ENCODE measurements at places on chromosomes 1 and 21.

DNA sequence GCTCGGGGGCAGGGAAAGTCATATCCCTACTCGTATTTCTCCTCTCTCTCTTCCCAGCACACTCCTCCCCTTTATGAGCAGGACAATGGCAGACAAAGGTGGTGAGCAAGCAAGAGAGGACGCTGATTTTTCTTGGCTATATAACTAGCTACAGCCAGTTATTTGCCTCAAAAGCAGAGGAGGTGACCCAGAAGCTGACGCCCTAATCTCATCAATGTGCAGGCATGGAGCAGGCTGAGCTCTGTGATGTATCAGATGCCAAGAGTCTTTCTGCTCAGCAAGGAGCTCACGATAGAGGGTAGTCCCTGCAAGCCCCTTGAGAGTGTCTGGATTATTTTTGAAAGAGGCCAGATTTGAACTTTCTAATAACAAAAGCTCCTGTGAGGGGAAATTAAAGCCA, 75.5 kb downstream of the ASTN1 start:
- no peak for DNase-seq

- no peak for DNase-seq
These were observed 42.4 kb upstream of the C1orf198 start for GRCh38 chr1:230910755-230911117.

DNA sequence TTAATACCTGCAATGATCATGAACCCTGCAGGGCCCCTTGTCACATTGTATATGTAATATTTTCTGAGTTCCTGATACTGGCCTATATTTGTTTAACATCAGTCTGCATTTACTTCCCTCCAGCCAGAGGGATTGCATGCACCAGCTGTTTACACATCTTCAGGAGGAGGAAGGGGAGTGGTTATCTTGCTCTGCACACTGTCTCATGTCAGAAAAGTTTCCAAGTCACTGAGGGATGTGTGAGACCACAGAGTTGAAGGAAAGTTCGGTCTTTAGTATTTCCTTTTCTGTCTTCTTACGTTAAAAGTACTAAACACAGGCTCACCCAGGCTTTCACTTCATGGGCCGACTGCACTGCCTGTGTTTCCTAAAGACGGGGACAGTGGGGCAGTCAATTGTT, 574.1 kb downstream of the LMO4 start:
- no peak for DNase-seq

GRCh38 chr1:229231754-229232119, 39.2 kb upstream of the RAB4A start:
- DNase-seq, result no peak

DNA sequence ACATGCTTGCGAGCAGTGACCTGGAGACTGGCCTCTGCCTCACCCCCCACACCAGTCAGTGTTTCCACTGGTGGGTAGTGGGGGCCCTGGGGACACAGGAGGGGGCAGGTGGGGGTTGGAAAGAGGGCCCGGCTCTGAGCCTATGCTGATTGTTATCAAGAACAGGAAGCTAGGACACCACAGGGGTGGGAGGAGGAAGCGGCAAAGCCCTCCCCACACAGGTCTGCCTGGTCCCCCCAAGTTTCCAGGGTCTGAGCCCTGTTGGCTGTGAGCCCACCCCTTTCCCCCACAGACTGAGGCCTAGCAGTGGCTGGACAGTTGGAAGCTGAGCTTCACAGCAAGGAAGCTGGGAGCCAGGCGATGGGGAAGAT, 1.6 kb upstream of the PTPN7 start:
- DNase-seq, result no peak

DNA sequence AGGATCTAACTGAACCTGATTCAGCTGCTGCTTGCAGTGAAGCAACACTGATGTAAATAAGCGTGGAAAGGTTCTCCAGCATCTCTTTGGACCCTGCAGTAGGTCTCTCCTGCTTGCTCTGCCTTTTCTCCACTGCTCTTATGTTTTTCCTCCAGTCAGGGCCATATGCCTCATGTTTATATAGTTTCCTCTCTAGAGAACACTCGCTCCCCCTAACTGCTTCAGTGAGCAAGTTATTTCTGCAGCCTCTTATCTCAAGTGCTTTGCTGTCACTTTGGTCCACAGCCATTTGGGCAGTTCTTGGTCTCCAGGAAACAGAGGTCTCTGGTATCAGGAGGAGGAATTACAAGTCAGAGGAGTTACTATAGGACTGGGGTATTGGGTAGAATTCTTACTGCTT, 5.3 kb downstream of the PRUNE1 start:
- DNase-seq, result no peak

- no peak for DNase-seq
These were observed 17.4 kb upstream of the PLEKHA6 start for GRCh38 chr1:204376919-204377799.

DNA sequence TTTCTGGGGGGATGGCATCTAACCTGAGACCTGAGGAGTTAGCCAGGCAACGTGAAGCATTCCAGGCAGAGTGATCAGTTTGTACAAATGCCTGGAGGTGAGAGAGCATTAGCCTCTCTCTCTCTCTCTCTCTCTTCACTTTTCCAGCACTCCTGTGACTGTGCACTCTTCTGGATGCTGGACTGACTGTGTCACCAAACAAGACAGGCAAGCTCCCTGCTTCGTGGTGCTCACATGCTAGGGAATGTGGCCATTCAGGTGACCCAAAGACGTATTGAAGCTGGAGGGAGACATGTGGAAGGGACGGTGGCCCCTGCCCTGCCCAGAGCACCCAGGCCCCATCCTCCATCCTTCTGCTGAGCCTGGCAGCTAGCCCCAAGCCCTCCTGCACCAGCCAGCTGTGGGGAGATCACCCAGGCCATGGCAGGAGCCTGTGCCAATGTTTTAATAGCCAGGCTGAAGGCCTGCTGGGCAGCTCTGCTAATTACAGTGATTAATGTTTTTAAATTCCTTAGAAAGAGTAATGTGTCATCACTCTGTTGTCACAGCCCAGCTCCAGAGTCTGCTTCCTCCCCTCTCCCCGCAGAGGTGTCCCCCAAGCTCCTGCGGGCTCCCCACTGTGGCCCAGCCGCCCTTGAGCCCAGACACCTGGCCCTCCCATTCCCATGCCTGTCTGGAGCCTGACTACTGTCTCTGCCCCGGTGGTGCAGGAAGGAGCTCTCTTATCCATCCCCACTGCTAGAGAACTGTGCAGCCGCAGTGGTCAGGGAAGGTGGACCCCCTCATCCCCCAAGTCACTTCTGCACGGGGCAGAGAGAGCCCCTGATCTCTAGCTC, 48.9 kb downstream of the UBIAD1 start:
- DNase-seq, result no peak

GRCh38 chr21:36773117-36773516, 74.2 kb downstream of the SIM2 start:
- peak; percentile 46 for DNase-seq

DNA sequence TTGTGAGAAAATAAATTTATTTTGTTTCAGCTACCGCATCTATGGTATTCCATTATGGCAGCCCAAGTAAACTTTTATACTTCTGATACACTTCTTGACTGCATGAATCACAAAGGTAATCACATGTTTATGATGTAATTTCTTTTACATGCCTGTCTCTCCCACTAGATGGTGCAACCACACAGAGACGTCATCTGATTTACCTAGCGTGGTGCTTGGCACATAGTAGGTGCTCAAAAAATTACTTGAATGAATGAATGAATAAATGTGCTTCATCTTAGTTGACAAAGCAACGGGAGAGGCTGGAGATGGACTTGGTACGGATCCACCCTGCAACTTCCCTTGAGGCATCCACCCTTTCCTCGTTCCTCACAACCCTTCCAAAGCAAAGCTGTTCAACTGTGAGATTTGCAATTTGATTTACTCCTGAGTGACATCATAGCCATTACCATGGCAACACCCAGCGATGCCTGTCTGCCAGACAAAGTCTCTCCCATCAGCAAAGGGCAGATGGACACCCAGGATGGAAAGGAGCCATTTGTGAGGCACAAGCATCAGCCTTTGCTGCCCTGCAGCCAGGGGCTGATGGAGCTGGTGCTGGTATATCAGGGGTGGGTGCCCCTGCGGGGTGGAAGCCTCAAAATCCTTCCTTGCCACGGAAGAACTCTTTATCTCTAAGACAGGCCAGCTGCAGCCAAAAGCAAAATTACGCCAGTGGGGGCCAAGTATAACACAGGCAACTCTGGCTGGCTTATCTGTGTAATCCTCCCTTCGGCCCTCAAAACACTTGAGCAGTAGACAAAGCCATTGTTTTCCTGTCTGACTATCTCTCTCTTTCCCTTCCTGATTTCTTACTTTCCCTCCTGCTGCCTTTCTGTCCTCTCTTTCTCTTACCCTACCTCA, 18.9 kb upstream of the VWA5B1 start:
- no peak for DNase-seq

DNA sequence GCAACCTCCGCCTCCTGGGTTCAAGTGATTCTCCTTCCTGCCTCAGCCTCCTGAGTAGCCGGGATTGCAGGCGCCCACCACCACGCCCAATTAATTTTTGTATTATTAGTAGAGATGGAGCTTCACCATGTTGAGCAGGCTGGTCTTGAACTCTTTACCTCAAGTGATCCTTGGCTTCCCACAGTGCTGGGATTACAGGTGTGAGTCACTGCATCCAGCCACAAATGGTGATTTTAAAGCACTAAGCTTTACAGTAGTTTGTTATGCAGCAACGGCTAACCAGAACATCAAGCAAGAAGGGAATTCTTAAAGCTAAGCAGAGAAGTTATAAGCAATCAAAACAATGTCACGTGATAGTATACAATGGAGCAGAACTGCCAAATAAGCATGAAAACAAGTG, 65.7 kb downstream of the NVL start:
- DNase-seq, result no peak

GRCh38 chr1:116826818-116827606, 72.8 kb downstream of the CD2 start:
- DNase-seq, result peak; percentile 29

DNA sequence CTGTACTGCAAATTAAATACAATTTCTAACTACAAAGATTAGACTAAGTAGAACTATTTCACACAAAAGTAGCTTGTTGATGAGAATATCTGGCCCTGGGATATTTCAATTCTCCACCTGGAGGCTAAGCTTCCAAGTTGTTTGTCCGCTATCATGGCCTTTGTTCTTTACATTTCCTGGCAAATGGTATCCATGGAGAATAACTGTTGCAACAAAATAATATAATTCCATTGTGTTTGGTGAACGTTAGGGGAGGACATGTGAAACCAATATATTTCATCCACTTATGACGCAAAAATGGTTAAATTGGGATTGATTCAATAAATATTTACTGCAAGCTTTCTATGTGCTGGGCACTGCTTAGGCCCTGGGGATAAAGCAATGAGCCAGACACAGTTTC, 565.4 kb downstream of the PTPRC start:
- DNase-seq, result no peak

- DNase-seq, result no peak
These were observed 28.8 kb upstream of the DIPK1A start for GRCh38 chr1:92989936-92990583.

GRCh38 chr1:197740992-197741391, 34.3 kb downstream of the DENND1B start:
- DNase-seq, result no peak

DNA sequence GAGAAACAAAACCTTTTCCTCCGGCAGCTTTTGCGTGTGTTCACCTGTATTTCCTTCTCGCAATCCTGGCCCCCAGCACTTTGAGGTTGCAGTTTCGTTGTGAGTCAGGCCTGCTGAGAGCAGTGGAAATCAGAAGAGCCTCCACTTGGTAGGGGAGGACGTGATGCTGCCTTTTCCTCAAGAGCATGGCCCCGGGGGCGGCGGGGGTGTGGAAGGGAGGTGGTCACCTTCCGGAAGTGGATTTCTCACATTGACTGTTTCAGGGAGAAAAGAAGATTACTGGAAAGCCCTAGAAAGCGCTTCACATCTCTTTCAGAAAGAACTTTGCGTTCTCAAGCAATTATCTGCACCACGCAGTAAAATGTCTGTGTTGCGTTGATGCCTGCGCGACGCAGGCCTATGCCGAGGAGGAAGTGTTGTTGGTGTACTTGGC, 12.2 kb upstream of the IL10 start:
- no peak for DNase-seq

- no peak for DNase-seq
These were observed 190.9 kb upstream of the ADGRL4 start for GRCh38 chr1:79197421-79197820.

Measured in HS-5 (cell line).